Stimulated activated CD4-positive, alpha-beta T cell treated with anti-CD3 and anti-CD28 coated beads, Interleukin-15, amount 100 ng/mL, for 48 hours (primary cell): ENCODE measurements at places on chromosomes 11 and 22.

GRCh38 chr11:14622223-14622954 lies 21.2 kb upstream of the PDE3B start:
- DNase-seq: no peak

DNA sequence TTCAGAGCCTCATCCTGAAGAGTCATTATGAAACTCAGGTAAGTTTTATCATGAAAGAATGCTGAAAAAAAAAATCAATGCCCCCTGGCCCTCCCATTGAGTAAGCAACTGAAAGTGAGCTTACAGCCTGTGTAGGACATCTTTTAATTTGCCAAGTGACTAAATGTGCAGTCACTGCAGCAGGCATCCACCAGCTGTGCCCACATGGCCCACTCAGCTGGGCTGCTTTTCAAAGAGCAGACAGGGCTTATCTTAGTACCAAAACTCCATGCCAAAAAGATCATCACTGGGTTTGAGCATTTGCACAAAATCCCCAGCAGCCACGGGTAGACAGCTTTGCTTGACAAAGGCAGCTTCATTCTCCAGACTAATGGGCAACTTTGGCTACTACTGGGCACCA lies 709.7 kb downstream of the NTM start:
- DNase-seq: no peak

- no peak for DNase-seq
These were observed 291.0 kb downstream of the BRD1 start for GRCh38 chr22:49536571-49537131.

DNA sequence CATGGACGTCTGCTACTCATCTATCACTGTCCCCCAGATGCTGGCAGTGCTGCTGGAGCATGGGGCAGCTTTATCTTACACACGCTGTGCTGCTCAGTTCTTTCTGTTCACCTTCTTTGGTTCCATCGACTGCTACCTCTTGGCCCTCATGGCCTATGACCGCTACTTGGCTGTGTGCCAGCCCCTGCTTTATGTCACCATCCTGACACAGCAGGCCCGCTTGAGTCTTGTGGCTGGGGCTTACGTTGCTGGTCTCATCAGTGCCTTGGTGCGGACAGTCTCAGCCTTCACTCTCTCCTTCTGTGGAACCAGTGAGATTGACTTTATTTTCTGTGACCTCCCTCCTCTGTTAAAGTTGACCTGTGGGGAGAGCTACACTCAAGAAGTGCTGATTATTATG lies 9.2 kb upstream of the OR9Q2 start:
- DNase-seq: no peak

DNA sequence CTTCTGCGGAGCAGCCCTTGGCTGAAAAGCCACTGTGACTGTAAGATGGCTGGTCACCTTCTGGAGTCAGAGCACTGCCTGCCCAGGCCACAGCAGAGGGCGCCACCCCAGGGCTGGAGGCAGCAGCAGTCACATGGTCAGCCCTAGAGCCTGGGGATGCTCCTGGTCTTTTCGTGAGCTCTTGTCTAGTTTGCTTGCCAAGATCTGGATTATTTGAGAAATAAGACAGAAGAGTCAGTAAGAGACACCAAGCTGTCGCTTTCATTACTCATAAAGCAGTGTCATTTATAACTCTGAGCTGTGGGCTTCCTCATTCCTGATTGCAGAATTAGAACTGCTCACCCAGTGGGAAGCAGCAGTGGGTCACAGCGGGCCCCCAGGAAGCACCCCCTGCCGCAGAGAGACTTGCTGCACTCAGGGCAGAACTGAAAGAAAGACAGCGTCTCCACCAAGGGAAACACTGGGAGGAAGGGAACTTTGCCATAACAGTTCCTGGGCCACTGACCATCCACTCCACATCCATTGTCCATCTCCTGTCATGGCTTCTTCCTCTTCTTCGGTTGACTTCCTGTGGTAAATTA lies 56.7 kb downstream of the PPP6R2 start:
- no peak for DNase-seq

DNA sequence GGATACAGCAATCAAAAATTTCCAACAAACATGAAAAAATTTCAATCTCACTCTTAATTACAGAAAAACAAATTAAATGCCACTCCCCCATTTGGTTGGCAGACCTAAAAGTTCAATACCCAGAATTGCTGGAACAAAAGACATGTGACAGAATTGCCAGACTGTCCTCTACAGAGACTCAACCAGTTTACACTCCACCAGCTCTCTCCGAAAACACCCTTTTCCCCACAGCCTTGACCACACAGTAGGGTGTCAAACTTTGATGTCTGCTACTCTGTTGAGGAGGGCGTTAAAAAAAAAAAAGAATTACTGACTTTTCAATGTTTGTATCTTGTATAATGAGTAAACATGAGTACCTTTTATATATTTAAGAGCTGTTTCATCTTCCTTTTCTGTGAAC lies 44.7 kb upstream of the YPEL1 start:
- no peak for DNase-seq

GRCh38 chr11:83363312-83363711 lies 77.1 kb upstream of the CCDC90B start:
- DNase-seq: no peak

- DNase-seq: no peak
These were observed 321.7 kb downstream of the TMEM135 start for GRCh38 chr11:87359401-87359800.

GRCh38 chr11:46197421-46197820 lies 76.2 kb upstream of the PHF21A start:
- no peak for DNase-seq

- DNase-seq: no peak
These were observed 26.0 kb upstream of the POLD3 start for GRCh38 chr11:74566146-74566960.

DNA sequence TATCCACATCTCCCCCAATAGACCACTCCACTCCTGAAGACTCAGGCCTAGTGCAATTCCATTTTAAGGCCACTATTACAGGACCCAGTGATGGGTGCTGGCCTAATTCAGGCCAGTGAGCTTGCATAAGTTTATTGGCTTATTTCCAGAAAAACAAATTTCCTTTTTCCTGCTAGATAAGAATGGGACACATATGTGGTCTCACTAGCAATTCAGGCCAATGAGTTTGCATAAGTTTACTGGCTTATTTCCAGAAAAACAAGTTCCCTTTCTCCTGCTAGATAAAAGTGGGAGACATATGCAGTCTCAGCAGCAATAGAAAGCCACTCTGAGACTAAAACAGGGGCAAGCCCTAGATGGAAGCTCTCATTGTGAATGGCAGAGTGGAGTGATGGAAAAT lies 22.4 kb downstream of the ADM start:
- DNase-seq: no peak

DNA sequence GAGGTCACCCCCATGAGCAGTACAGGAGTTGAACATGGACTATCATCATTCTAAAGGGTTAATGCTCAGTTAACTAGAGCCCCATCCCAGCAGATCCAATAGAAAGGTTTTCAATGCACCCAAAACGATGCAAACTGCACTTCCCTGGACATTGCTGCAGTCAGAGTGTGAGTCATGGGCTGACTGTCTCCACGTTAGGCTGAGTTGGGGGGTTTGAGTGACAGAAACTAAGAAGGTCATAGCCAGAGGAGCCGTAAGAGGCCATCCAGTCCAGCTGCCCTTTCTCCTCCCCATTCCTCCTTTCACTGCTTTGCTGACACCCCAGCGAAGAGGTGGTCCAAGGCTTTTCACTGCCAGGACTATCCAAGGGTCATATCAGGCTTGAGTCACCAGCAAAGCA lies 10.5 kb upstream of the OR2AT4 start:
- DNase-seq: no peak

DNA sequence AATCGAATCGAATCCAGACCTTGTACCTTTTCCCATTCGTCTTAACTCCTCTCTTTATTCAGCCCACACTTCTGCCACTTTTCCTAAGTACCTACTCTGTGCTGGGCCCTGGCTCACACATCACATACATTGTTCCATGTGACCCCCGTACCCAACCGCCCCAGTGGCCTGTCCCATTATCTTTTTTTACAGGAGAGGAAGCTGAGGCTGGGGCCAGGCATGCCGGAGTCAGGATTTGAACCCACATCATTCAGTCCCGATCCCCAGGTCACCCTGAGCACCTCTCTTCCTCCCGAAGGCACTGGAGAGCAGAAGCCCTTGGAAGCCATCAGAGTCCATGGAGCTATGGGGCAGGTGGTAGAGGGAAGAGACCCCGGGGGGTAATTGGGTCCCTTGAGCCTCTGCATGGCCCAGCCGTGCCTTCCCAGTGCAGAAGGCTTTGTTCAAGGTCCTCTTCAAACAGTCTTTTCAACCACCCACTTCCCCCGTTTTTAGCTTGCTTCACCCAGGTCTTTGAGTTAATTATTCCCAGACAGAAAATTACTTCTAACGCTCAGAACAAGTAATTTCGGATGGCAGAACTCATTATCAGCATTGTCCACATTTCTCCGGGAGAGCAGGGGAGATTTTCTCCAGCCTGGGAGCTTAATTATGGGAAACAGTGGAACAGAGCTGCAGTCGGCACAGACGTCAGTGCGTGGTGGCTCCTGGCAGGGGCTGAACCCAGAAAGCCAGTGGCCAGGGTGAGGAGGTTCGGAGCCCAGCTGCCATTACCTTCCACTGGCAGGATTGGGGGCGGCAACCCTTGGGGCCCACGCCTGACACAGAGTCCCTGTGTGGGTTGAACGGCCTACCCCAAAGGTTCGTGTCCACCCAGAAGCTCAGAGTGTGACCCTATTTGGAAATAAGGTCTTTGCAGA lies 82.4 kb upstream of the RTL6 start:
- no peak for DNase-seq

GRCh38 chr11:122853261-122853660 lies 15.0 kb downstream of the CRTAM start:
- no peak for DNase-seq

- DNase-seq: no peak
These were observed 46.9 kb downstream of the C11orf96 start for GRCh38 chr11:43989162-43989981.

- DNase-seq: no peak
These were observed 29.3 kb downstream of the RTN3 start for GRCh38 chr11:63710476-63711217.

GRCh38 chr11:78414321-78415051 lies 3.1 kb downstream of the GAB2 start:
- no peak for DNase-seq

DNA sequence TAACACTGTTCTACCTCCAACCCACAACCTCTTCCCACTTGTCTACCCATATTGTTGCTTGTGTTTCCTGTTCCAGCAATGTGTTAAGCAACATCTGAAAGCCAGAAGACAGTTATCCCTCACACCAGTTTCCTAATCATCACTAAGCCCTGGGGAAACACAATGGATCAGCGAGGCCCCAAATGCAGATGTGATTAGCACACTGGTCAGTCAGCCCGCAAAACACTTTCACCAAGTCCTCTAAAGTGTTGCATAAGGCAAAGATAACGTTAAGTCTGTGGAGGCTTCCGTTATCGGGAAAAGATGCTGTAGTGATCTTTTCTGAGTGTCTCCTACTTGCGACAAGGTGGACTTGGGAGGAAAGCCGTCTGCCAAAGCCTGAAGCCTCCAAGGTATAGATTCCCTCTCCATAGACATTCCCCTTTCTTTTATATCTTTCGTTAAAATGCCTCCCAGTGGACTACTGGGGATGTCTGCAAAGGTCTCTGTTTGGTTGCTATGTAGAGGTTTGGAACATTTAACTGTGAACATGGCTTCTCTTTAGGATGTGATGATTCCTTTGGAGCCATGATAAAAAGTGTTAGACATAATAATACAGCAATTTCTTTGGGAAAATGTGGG lies at the start of gene MS4A3:
Gene MS4A3, plus strand, starts transcription at position 317 of the 621 bp plus-strand sequence. CDS start 4,496 bp downstream, outside the sequence.
- DNase-seq: no peak

- no peak for DNase-seq
These were observed 21.5 kb upstream of the LINC01488 start for GRCh38 chr11:69459848-69460539.

- no peak for DNase-seq
These were observed 25.0 kb downstream of the SNX19 start for GRCh38 chr11:130891326-130891725.

GRCh38 chr11:126817523-126818450 lies 182.8 kb downstream of the KIRREL3 start:
- no peak for DNase-seq

- DNase-seq: no peak
These were observed 191.2 kb upstream of the TBCEL start for GRCh38 chr11:120832481-120833238.

DNA sequence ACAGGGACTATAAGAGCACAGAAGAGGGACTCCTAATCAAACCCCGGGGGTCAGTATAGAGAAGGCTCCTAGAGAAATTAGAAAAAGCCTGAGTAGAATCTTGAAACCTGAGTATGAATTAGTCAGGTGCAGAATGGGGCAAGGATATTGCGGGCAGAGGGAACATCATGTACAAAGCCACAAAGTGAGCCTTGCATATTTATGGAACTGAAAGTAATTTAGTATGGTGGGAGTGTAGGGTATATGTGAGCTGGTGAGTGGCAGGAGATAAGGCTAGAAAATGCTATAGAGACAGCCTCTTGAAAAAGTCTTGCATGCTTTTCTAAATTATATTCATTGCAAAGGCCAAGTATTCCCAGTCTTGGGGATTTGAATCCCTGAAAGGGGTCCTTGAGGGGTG lies 93.7 kb downstream of the STIM1 start:
- DNase-seq: no peak

- no peak for DNase-seq
These were observed 296.8 kb downstream of the RAB38 start for GRCh38 chr11:87878373-87878825.

DNA sequence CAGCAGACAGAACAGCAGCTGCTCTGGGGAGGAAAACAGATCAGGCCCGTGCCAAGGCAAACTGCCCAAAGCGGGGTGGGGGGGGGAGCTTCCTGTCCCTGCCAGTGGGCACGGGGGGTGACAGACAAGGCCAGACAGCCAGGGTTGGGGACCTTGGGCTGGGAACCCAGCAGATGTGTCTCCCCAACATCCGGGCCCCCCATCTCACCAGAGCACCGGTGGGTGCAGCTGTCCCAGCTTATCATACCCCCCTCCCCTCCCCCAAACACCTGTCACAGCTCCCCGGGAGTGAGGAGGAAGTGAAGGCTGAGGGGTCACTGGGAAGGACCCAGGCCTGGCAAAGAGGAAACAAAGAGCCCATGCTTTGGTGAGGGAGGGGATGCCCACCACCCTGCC lies 1.3 kb downstream of the PPP1R14B start:
- no peak for DNase-seq
